Progenitor cell of endocrine pancreas (in vitro differentiated cells): ENCODE measurements at places on chromosomes 6 and 20.

GRCh38 chr6:149154261-149154821 is 163.2 kb upstream of the TAB2 start:
- DNase-seq, result no peak

DNA sequence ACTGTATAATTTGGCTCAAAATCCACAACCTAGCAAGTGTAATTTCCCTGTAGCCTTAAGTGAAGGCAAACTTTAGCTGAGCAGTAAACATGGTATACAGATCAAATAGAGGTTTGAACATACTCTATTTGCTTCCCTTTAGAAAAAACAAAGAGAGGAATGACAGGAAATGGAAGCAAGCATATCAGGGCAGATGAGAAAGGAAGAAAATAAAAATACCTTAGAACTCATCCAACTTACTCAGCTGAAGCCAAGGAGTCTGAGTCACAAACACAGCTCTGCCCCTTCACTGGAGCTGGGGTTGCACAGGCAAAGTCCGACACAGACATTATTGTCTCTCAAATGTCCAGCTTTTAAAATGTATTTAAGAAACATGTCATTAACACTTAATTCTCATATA is 379.9 kb upstream of the IRAK1BP1 start:
- no peak for DNase-seq

DNA sequence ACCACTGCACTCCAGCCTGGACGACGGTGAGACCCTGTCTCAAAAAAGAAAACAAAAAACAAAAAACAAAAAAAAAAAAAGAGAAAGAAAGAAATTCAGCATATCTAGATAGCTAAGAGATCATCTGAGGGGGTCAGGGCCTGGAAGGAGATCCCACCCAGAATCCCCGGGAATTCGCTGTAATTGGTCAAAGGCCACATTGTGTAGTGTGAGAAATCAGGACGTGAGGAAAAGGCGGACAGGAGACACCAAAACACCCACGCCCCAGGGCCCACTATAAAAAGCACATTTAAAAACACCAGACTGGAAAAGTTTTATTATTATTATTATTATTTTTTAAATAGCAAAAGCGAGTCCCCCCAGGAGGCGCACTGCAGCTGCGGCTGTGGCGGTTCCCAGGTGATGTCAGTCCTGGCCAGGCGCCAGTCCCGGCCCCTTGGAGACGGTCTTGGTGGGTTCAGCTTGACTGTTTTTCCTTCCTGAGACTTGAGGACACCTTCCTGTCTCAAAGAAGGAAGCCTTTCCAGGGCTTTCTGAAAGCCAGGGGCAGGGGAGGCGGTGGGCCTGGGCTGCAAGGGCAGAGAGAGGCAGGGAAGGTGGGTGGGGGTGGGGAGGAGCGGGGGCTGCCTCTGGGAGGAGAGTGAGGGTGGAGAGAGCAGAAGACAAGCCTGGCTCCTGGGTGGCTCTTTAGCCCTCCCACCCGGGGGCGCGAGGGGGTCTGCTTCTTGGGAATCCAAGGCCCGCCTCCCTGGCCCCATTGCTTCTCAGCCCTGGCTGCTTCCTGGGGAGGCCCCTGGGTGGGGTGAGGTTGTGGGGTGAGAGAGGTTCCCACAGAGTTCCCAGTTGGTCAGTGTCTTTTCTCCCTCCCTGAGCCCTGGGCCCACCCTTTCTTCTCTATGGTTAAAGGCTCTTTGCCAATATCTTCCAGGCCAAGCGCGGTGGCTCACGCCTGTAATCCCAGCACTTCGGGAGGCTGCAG is 14.5 kb downstream of the TCF15 start:
- DNase-seq, result no peak

DNA sequence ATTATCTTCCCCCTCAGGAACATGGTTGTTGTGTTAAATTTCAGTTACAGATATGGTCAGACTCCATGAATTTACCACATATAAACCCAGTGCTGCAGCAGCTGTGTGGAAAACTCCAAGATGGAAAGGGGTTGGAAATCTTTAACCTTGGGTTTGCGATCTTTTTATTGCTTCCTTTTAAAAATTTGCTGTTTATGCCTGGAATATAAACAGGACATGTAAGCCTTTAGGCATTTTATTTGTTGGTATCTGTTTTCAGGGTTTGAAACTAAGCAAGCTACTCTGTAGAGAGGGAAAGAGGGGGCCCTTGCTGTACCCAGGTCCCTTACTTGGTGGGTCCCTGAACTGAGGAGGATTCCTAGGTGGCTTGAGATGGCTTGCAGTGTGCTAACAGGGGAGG is 778 bp downstream of the PKIG start:
- DNase-seq, result no peak

GRCh38 chr6:166739976-166740318 is 112.9 kb upstream of the RPS6KA2 start:
- DNase-seq, result no peak

DNA sequence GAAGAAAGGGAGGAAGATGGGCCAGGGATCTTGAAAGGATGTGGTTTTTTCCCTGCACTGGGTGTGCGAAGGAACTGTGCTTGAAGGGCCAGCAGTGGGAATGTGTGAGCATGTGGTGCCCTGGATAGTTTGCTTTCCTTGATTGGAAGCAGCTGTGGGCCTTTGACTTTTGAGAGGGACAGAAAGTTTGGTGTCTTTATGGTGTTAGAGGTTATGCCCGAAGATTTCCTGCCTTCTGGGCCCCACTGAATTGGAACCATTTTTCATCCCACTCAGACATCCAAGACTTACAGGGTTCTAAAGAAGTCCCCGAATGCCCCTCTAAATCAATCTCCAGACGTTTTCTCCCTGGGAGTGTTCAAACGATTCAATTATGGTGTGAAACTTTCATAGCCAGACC is 23.5 kb upstream of the EDN3 start:
- DNase-seq, result no peak

DNA sequence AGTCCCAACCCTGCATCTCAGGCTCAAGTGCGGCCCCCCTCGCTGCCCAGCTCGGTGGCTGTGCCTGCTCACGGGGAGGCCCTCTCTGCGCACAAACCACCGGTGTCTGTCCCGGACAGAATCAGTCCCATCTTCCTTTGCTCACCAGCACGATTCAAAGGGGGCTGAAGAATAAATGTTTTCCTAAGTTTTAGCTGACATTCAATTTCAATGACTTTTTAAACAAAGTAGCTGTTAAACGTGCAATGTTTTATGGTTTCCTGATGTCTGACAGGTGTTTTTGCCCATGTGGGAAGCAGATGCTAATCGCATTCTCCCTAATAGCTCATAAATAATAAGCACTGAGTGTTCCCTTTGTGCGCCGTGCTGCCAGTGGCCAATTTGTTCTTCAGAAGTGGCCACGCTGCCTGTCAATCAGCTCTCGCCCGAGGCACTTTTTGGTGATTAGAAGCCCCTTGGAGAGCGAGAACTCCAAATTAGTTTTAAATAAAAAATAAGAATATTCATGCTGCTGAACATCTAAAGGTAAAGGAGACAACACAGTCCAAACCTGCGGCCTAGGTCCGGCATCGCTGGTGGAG is 26.3 kb downstream of the BHLHE23 start:
- DNase-seq, result no peak

DNA sequence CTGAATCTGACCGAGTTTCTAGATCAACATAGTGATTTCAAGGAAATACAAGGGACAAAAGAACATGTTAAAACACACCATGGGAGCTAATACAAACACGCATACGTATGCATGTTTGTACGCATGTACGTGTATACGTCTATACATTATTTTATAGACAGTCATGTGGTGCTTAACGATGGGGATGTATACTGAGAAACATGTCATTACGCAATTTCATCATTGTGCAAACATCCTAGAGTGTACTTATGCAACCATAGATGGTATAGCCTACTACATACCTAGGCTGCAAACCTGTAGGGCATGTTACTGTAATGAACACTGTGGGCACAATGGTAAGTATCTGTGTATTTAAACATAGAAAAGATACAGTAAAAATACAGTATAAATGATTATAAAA is 25.0 kb upstream of the NELFCD start:
- DNase-seq, result no peak
